Activated T-cell treated with anti-CD3 and anti-CD28 coated beads, Interleukin-2, amount 50 U/mL, for 24 hours (primary cell): ENCODE measurements at places on chromosomes 3 and 15.
A peak's percentile ranks its signal among the peaks of the same experiment; 100 is the strongest.

- no peaks in the 10 kb centered on the region for H3K27me3 ChIP-seq
- peak overlapping the region; percentile 93 for H3K4me3 ChIP-seq
- DNase-seq = peak; percentile 26
- H3K4me1 ChIP-seq = peaks cover 66% of the 10 kb centered on the region
- H3K27ac ChIP-seq = peak overlapping the region; percentile 46
- H3K36me3 ChIP-seq = peaks cover 45% of the 10 kb centered on the region
These were observed 3.0 kb downstream of the ZSCAN2 start for GRCh38 chr15:84603630-84604379.

- H3K27ac ChIP-seq = no peak overlapping the region
- peaks cover 37% of the 10 kb centered on the region for H3K4me1 ChIP-seq
- no peak overlapping the region for H3K4me3 ChIP-seq
- no peaks in the 10 kb centered on the region for H3K36me3 ChIP-seq
- peaks cover 13% of the 10 kb centered on the region for H3K27me3 ChIP-seq
These were observed 2.3 kb upstream of the CFAP92 start for GRCh38 chr3:128996200-128996599.

DNA sequence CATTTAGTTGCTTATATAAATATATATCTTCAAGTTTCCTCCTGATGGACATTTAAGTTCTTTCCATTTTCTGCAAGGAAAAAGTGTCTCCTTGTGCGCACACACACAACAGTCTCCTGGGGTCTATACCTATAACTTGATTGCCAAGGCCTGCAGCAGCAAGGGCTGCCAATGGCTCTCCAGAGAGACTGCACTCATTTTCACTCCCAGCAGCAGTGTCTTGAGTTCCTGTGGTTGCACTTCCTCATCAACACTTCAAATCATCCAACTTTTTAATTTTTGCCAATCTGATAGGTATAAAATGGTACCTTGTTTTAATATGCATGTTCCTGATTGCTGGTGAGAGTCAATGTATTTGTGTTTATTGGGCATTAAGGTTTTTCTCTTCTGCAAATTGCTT lies 23.1 kb downstream of the TNFAIP8L3 start:
- no peak overlapping the region for H3K27ac ChIP-seq
- no peak for DNase-seq
- peaks cover 9% of the 10 kb centered on the region for H3K4me1 ChIP-seq
- no peaks in the 10 kb centered on the region for H3K36me3 ChIP-seq

- peaks cover 88% of the 10 kb centered on the region for H3K27me3 ChIP-seq
- no peaks in the 10 kb centered on the region for H3K36me3 ChIP-seq
- no peak overlapping the region for H3K27ac ChIP-seq
- peaks cover 28% of the 10 kb centered on the region for H3K4me1 ChIP-seq
These were observed 740 bp downstream of the MAGI1 start for GRCh38 chr3:66037986-66038369.

- no peak overlapping the region for H3K27ac ChIP-seq
- H3K27me3 ChIP-seq = peaks cover 9% of the 10 kb centered on the region
- DNase-seq = no peak
These were observed 260.7 kb downstream of the EDEM1 start for GRCh38 chr3:5448246-5448645.

- peaks cover 6% of the 10 kb centered on the region for H3K4me1 ChIP-seq
- H3K27ac ChIP-seq = no peak overlapping the region
- DNase-seq = peak; percentile 8
These were observed 44.9 kb upstream of the RAB6B start for GRCh38 chr3:133940536-133940935.

DNA sequence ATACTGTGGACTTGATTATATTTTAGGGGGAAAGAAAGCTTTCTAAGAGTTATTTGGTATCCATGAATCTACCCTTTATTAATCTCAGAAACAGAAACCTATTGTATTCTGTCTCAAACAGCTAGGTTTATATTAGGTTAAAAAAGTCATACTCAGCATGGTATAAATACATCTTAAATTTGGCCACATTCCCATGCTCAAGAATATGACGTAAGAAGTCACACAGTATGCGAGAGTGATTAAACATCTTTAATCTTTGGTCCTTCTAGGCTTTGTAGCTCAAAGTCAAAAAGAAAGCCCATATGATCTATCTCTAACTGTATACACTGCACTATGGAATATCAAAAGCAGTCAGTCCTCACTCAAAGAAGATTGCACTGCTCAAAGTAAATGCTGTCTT lies 131.4 kb downstream of the EPHA3 start:
- H3K4me1 ChIP-seq = no peaks in the 10 kb centered on the region
- no peaks in the 10 kb centered on the region for H3K36me3 ChIP-seq
- no peak overlapping the region for H3K4me3 ChIP-seq
- H3K27me3 ChIP-seq = no peaks in the 10 kb centered on the region

DNA sequence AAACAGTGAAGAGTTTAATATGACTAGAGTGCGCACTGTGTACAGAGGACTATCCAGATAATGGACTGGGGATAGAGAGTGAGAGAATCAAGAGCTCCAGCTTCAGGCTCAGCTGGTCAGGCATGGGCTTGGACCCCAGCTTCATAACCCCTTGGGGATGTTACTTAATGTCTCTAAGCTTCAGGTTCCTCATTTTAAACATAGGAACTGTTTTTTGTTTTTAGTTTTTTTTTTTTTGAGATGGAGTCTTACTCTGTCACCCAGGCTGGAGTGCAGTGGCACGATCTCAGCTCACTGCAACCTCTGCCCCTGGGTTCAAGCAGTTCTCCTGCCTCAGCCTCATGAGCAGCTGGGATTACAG lies 9.9 kb upstream of the BRPF1 start:
- no peak overlapping the region for H3K27ac ChIP-seq
- no peak overlapping the region for H3K4me3 ChIP-seq
- H3K27me3 ChIP-seq = no peaks in the 10 kb centered on the region
- H3K4me1 ChIP-seq = peaks cover 12% of the 10 kb centered on the region

GRCh38 chr3:123640740-123641462 lies 56.0 kb upstream of the HACD2 start:
- H3K4me3 ChIP-seq = no peak overlapping the region
- H3K27me3 ChIP-seq = peaks cover 3% of the 10 kb centered on the region
- no peak for DNase-seq
- H3K4me1 ChIP-seq = no peaks in the 10 kb centered on the region
- H3K27ac ChIP-seq = no peak overlapping the region

- peaks cover 12% of the 10 kb centered on the region for H3K4me1 ChIP-seq
- H3K36me3 ChIP-seq = peaks cover 50% of the 10 kb centered on the region
- H3K4me3 ChIP-seq = no peak overlapping the region
- no peak for DNase-seq
- H3K27me3 ChIP-seq = no peaks in the 10 kb centered on the region
These were observed 35.6 kb downstream of the SLC51A start for GRCh38 chr3:196251918-196252317.

DNA sequence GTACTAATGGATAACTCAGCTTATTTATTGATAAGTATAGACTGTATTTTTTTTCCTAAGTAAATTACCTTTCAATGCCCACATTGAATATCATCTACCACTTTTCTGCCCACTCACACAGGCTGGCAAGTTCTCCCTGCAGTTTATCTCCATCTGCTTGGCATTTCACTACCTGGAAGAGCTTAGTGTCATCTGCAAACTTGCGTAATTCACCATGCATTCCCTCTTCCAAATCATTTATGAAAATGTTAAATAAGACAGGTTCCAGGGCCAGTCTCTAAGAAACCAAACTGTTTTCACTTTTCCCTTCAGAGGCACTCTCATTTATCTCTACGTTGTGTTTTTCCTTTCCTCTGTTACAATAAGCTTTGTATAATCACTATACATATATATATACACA lies 1076.6 kb downstream of the IGSF11 start:
- no peaks in the 10 kb centered on the region for H3K36me3 ChIP-seq
- no peaks in the 10 kb centered on the region for H3K27me3 ChIP-seq
- H3K4me1 ChIP-seq = no peaks in the 10 kb centered on the region
- H3K27ac ChIP-seq = no peak overlapping the region
- no peak for DNase-seq

DNA sequence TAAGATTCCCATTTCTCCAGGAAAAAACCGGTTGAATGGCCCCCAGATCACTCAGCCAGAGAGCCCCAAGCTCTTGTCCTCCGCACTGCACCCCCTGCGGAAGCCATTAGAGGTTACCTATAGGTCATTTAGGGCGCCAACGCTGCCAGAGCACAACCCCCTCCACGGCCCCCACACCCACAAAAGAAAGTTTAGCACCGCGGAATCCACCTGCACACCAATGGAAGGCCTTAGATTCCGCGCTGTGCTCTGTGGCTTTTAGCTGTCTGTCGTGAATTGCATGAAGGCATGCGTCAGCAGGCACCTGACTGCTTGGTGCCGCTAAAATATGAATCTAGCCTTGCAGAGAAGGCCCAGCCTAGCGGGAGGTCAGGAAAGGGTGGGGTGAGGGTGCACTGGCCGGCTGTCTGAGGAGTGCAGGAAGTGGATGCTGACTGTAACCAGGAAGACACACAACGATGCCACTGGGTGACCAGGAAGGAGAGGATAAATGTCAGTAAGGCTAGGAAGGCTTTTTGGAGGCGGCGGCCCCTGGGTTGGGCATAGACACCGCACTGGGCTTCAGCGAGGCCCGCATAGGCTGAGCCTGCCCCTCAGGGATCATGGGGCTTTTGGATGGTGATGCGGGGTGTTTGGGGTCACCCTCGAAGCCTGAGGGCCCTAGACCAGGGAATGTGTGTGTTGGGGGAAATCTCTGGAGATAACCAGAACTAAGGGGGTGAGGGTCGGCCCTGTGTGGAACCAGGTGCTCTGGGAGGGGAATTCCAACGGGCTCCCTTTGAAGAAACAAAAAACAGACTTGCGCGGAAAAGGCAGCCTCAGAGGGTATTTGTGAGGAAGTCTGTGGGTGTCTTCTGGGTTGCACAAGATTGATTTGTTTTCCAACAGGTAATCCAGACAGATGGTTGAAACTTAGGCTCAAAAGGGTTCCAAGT lies 976 bp upstream of the NUP210 start:
- DNase-seq = peak; percentile 78
- no peaks in the 10 kb centered on the region for H3K27me3 ChIP-seq
- H3K36me3 ChIP-seq = peaks cover 38% of the 10 kb centered on the region
- peak overlapping the region; percentile 95 for H3K27ac ChIP-seq
- H3K4me3 ChIP-seq = peak overlapping the region; percentile 87

DNA sequence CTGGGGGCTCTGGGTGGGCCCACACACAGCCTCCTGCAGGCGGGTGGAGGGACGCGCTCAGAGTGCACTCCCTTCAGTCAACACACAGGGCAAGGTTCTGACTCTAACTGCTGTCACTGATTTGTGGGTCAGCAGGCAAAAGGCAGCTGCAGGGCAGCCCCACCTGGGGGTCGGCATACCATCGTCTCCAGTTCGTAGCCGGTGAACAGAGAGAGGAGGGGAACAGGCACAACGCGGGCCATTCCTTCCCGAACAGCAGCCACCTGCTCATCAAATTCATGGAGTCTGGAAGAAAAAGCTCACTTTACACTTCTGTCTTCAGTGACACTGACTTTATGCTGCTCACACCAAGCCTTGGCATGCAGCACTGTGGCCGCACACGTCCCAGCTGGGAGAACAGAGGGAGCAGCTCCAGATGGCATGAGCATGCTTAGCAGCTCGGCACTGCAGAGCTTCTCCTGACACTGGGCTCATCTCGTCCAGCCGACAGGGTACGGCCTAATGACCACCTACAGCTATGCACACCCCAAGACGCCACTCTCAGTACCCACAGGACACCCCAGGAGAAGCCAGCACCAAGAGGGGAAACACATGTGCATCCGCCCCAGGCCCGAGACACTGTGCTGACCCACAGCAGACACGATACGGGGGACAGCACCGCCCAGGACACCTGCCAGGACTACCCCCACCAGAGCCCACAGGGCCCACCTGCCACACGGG lies 14.4 kb upstream of the OCA2 start:
- no peak overlapping the region for H3K27ac ChIP-seq
- no peak overlapping the region for H3K4me3 ChIP-seq
- no peaks in the 10 kb centered on the region for H3K27me3 ChIP-seq
- no peaks in the 10 kb centered on the region for H3K4me1 ChIP-seq

DNA sequence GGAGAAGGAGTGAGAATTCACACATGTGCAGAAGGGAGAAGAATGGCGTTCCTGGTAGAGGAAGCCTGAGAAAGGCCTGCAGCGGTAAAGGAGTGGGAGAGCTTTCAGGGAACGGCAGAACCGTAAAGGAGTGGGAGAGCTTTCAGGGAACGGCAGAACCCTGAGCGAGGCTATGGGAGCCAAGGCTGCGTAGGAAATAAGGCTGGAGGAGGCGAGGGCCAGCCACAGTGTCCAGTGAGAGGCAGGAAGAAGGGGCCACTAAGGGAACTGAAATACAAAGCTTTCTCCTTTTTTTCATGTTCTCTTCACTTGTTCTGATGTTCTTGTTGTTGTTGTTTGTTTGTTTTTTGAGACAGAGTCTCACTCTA lies 41.6 kb downstream of the GOLGA6L10 start:
- H3K36me3 ChIP-seq = peaks cover 7% of the 10 kb centered on the region
- no peak overlapping the region for H3K27ac ChIP-seq
- H3K27me3 ChIP-seq = no peaks in the 10 kb centered on the region
- DNase-seq = no peak
- no peak overlapping the region for H3K4me3 ChIP-seq

DNA sequence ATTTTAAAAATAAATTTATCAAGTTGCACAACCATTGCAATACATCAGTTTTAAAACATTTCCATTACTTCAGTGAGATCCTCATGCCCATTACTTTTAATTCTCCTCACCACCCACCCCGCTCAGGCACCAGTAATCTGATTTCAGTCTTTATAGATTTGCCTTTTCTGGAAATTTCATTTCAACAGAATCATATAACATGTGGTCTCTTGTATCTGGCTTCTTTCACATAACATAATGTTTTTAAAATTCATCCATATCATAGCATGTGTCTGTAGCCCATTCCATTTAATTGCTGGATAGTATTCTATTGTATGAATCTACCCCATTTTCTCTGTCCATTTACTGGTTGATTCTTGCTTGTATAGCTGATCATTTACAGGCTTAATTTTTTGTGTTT lies 110.3 kb upstream of the TMEM108 start:
- H3K4me1 ChIP-seq = no peaks in the 10 kb centered on the region
- no peaks in the 10 kb centered on the region for H3K27me3 ChIP-seq
- no peak for DNase-seq
- no peak overlapping the region for H3K27ac ChIP-seq
- no peak overlapping the region for H3K4me3 ChIP-seq
- H3K36me3 ChIP-seq = no peaks in the 10 kb centered on the region
